ENCODE measurements at places on chromosomes 13 and 19.

DNA sequence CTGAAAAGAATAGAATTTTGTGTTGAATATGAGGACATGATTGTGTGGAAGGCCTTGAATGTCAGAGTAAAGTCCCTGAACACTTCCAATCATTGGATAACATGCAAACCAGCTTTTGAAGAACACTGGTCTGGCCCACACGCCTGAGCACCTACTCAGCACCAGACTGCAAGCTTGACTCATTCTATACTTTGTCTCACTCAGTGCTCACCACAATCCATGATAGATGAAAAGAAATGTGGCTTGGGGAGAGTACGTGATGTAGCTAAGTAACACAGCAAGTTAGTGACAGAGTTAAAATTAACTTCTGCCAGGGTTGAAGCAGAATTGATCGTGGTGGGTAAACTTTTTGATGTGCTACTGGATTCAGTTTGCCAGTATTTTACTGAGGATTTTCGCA lies 12.0 kb downstream of the DLEU7 start:
- no peak for DNase-seq

- peak; percentile 10 for DNase-seq
These were observed 881 bp downstream of the ARHGAP33 start for GRCh38 chr19:35776102-35776788.

- DNase-seq: no peak
These were observed 140.8 kb downstream of the ZAR1L start for GRCh38 chr13:32174366-32174765.

DNA sequence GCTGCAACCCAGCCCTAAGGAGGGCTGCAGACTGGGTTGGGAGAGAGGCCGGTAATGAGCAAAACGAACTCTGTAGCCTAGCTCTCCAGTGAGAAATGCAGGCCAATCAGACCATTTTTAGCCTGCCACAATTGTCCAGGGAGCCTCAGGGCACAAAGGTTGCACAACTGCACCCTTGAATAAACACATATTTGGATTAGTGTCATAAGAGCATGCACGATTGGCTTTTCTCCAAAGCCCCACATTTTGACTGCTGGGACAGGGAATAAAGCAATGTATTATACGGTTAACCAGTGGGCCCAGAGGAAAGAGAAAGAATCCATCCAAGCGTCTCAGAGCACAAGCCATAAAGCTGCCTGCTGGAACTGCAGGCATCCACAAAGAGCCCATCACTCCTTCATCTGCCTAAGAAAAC lies 729.4 kb upstream of the SGCG start:
- DNase-seq: no peak

DNA sequence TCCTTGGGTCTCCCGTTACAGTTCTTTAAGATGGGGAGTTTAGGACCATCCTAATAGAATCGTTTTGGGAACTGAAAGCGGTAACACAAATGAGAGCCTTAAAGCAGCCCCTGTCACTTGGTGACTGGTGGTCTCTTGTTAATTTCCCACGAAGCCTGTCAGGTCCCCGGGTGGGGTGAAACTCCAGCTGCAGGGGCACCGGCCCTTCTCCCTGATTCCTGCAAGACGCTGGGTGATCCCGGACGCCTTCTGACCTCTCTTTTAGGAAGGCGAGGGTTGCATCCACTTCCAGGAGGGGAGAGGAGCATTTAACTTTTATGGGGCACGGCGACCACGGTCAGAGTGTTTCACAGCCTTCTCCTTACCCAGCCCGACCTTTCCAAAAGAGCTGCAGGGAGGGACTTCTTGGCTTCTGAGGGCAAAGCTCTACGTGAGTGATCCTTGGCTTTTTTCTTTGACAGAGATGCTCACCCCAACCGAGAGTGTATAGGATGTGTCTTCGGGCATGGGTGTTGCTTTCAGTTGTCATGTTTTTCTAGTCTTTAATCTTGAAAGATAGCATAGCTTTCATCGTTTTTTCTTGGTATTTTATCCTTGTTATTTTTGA lies 688 bp downstream of the ZNF225 start:
- DNase-seq: no peak

DNA sequence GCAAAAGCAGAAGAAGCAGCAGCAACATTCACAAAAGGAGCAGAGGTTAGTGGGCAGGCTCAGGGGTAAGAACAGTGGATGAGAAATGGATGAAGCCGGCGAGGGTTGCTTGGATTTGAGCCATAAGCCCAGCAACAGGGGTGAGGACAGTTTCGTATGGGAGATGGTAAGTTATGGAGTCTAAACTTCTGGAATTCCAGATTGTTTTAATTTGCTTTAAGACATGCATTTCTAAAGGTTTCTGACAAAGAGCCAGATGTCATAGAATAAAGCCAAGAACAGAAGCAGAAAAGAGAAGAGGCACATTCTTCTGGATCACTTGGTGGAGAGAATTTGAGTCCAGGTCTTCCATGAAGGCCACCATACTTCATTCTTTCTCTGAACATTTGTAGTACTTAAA lies 76.6 kb downstream of the TNFSF11 start:
- no peak for DNase-seq

- DNase-seq: no peak
These were observed 29.7 kb upstream of the ALOX5AP start for GRCh38 chr13:30705680-30706079.

DNA sequence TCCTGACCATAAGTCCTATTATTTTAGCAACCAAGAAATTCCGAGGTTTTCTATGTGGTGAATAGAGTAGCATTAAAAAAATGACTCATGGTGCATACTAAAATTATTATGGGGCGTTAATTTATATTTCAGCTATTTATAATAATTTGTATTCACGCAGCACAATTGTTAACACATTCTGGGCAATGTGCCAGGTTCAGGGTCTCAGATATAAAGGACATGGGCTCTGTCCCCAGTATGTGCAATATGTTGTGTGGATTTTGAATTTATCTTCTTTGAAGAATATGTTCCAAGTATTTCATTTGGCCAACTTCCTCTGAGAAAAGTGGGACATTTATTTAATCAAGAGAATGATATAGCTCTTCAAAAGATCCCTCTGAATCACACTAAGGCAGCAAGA lies 1434.7 kb upstream of the PRR20A start:
- DNase-seq: no peak

DNA sequence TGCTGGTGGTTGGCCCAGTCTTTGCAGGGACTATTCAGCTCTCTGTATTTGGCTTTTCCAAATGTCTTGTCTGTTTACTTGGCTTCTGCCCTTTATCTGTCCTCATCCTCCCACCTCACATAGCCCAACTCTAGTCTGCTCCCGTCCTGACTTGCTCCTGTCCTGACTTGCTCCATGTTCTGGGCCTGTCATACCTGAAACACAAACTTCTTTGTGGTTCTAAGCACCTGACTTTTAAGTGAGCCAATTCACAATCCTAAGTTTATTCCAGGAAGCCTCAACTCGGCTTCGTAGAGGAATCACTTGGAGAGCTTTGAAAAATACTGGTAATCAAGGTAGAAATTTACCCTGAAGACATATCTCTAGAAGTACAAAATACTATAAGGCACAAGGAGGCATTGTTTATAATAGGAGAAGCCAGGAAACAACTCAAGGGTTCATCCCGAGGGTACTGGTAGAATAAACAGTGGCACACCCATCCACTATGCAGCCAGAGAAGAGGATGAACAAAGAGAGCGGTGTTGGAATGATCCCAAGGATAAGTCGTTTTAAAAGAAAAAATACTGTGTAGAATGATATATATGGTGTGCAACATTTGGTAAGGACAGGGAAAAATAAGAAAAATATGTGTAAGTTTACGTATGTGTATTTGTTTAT lies 284.5 kb downstream of the FGF14 start:
- no peak for DNase-seq

DNA sequence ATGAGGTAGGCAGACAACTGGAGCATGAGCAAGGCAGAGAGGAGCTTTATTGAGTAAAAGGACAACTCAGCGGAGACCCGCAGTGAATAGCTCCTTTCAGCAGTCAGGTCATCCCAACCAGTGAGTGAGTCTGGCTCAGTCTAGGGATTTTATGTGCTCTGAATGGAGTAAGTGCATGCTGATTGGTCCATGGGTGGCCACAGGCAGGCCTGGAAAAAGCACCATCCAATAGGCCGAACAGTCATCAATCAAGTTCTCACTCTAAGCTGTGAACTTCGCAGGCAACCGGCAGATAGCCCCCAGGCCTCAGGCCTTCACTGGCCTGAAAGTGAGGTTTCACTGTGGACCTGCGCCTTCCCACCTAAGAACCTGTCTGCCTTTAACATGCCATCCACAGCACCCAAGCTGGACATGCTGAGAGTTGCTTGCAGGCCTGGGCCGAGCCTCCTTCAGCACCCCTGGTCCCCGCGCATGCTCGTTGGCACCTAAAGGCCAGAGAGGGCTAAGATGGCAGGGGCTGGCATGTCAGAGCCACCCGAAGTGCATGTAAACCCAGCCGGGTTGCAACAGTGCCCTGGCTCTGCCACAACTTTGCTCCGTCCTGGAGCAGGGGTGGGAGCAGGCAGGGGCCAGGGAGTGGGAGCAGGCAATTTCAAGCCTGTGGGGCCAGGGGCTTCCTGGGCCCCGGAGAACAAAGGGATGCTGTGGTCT lies 698.7 kb downstream of the SLITRK1 start:
- DNase-seq: no peak

GRCh38 chr13:76267216-76267615 lies 619.0 kb downstream of the KCTD12 start:
- no peak for DNase-seq

GRCh38 chr13:102911336-102911735 lies 65.5 kb downstream of the ERCC5 start:
- no peak for DNase-seq

GRCh38 chr19:4870025-4870700 lies 2.7 kb upstream of the PLIN3 start:
- no peak for DNase-seq

DNA sequence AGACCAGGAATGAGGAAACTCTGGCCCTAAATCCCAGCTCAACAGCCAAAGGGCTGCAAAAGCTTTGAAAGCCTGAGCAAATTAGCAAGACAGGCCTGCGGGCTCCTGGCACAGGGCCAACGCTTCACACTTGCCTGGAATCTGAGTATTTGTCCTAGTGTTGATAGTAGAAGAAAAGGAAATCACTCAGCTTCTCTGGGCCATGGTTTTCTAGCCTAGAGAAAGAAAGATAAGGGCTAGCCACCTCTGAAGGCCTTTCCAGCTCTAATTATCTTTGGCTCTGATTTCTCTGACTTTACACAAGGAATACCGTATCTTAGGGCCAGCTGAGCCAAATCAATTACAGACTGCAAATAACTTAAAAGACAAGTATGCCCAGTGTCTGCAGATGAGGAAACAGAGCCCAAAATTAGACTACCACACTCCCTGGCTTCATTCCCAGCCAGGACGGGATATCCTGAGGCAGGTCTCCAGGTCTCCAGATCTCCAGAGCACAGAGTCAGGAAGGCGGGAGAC lies 69.6 kb downstream of the STK24 start:
- DNase-seq: peak; percentile 88

GRCh38 chr19:28956961-28957360 lies 256.0 kb downstream of the UQCRFS1 start:
- no peak for DNase-seq

DNA sequence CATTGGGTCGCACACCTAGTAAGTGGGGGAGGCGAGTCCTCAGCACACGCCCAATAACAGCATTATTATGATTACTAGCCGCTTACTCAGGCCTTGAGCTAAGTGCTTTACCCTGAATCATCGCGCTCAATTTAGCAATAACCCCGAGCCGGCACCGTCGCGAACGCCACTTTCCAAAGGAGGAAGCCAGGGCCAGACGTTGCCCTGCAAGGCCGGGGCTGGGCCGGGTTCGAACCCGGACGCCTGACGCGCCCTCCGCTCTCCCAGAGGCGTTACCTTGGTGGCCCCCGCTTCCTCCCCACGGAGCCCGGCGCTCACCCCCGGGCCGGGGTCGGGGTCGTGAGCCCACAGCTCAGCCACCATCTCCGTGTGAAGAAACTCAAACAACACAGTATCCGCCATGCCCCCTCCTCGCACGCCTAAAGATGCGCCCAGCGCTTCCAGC lies at the start of gene TRAPPC6A:
Gene TRAPPC6A, minus strand, starts transcription at position 421 of the 445 bp plus-strand sequence. Its CDS starts 19 bp downstream, at position 402.
- DNase-seq: no peak

DNA sequence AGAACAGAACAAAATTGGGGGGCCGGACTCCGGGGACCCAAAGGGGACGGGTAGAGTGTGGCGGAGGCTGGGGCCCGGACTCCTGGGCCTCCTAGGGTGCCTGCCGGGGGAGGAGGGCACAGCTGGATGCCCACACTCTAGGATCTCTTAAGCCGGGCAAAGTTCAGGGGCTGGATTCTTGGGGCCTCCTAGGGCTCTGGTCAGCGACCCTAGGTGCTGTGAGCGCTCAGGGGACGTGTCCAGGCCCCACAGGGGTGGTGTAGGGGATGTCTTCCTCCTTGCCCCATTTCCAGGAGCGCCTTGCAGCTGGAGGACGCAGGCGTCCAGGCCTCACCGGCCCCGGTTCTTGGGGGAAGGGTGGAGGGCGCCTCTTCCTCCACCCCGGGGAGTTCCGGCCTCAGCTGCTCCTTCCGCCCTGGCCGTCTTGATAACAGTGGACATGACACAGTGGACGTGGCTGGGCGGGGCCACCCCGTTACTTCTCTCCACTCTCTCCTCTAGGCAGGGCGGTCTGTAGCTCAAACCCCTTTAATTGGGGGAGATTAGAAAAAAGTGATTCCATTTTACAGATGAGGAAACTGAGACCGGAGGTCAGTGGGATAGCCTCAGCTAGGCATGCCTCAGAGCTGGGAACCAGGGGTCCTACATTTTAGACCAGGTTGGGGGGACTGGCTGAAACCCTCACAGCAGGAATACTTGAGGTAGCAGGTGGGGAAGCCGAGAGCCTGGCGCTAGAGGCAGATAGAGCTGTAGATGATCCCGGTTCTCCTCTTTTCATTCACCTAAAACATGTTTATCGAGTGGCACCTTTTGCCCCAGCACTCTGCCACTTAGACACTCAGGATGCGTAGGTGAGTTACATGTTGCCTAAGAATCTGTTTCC lies 705 bp downstream of the STXBP2 start:
- DNase-seq: no peak

- DNase-seq: no peak
These were observed 113.6 kb upstream of the ARGLU1 start for GRCh38 chr13:106681536-106681935.

GRCh38 chr19:55077106-55077505 lies 1.4 kb downstream of the EPS8L1 start:
- DNase-seq: no peak

- no peak for DNase-seq
These were observed 788.3 kb downstream of the UQCRFS1 start for GRCh38 chr19:28424662-28425045.

DNA sequence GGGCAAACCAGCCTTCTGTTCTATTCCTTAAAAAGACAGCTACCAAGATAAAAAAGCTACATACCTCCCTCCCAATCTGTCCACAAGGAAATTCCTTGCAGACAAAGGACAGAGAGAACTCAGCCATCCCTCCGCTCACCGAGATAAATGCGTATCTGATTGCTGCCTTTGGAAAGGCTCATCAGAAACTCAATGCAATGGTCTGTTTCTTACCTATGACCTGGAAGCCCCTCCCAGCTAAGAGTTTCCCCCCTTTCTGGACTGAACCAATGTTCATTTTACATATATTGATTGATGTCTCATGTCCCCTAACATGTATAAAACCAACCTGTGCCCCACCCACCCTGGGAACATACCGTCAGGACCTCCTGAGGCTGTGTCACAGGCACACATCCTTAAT lies 11.6 kb downstream of the BTBD2 start:
- no peak for DNase-seq

GRCh38 chr13:92461831-92462230 lies 764.8 kb upstream of the GPC6 start:
- no peak for DNase-seq

Data from NCI-H187 (cell line).